Stimulated activated CD4-positive, alpha-beta T cell treated with anti-CD3 and anti-CD28 coated beads, Interleukin-12 subunit alpha, Interleukin-12 subunit beta, amount 100 ng/mL, for 4 hours (primary cell): ENCODE measurements at places on chromosomes 6 and 20.

- DNase-seq, result no peak
Observed at GRCh38 chr6:127918506-127919427, 17.9 kb upstream of the THEMIS start.

DNA sequence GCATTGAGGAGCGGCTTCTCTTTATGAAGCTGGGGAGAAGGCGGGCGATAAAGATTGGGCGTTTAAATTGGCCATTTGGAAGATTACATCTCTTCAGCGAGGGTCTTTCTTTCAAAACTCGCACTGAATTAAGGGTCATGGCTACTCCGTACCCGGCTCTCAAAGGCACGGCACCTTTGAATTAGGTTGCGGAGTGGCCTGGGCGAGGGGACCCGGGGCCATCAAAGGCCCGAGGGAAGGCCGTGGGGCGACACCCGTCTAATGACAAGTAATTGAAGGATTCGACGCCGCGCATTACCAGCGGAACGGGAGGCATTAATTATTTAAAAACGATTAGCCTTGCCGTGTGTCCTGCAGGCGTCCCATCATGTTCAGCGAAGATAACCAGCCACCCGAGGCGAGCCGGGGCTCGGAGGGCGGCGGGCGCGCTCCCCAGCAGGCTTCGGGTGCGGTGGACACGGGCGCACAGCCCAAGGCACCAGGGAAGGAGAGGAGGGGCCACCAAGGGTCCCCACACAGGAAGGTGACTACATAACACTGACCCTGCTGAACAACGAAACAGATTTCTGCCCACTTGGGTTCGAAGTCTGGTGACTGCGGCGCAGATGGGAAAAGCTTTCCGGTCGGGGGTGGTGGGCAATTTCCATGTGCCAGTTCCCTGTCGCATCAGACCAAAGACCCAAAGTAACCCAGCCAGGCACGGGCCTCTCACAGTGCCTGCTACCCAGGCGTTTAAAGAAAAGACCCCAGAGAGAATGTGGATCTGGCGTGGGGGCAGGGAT is 7.4 kb downstream of the FOXA2 start:
- no peak for DNase-seq

- DNase-seq, result no peak
Observed at GRCh38 chr6:145028144-145028818, 707.0 kb downstream of the EPM2A start.

- peak; percentile 50 for DNase-seq
Observed at GRCh38 chr6:16322666-16323312, 84.4 kb downstream of the GMPR start.

- no peak for DNase-seq
Observed at GRCh38 chr6:34583461-34583860, 27.3 kb upstream of the SPDEF start.
